ENCODE measurements at places on chromosomes 3 and 15.

GRCh38 chr3:197692641-197693040 is 44.1 kb downstream of the RUBCN start:
- peak; percentile 18 for DNase-seq

GRCh38 chr15:89089316-89090230 is 1.3 kb downstream of the ABHD2 start:
- no peak for DNase-seq

DNA sequence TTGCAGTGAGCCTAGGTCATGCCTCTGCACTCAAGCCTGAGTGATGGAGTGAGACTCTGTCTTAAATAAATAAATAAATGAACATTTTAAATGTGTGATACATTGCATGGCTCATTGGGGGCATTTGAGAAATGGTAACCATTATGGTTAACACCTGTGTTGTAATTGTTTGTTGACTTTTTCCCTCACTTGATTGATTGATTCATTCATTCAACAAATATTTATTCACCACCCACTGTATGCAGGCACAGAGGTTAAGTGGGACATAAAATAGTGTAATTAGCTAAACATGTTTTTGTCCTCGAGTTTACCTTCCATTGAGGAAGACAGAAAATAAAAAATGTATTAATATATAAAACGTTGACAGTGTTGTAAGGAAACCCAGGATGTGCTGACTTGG is 127.1 kb upstream of the ANKRD28 start:
- no peak for DNase-seq

- DNase-seq = no peak
Measured at GRCh38 chr3:170002879-170003278, 34.9 kb upstream of the GPR160 start.

DNA sequence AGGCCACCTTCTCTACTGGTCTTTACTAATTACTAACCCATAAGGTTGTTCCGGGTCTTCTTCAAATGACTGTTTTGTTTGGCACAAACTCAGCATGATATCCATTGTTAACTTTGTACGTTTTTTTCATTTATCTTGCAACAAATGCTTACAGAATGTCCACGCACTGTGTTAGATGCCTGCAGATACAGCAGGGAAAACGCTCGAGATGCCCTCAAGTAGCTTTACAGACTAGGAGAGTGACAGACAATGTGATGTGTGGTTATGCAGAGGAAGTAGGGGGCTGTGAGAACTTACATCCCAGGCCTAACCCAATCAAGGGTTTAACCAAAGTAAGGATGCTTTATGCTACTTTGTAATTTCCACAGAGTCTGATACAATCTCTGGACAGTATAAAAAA is 949 bp upstream of the RFC4 start:
- no peak for DNase-seq

GRCh38 chr3:111924283-111924682 is 54.5 kb upstream of the ABHD10 start:
- DNase-seq = no peak

DNA sequence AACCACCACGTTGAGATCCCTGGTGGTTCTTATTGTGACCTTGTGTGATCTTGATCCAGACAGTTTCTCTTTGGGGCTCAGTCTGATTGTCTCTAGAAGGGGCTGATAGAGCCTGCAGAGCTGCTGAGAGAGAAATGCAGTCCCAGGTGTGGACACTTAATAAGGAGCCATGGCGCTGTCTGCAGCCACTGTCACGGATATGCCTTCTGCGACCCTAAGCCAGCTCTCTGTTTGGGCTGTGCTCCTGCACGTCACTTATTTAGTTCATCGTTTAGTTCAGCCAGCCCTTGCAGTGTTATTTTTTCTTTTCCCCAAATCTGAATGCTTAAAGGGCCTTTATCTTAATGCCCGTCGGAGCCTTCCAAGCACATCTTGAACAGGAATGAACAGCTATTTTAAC is 12.0 kb downstream of the SLC6A1 start:
- no peak for DNase-seq

DNA sequence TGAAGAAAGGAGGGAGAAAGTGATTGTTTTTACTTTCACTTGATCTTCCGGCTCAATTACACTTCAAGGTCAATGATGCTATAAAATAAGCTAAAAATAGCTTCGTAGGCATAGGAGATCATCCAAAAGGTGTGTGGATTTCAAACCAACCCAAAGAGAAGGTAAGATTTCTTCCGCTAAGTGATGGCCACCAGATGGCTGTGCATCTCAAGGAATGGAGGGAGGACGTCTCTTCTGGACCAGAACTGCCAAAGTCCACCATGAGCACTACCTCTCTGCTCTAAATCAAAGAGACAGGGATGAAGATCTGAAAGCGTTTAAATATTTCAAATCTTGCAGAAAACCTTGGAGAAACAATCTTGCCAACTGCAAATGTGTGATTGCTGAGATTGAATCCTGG is 199.1 kb upstream of the ZPLD1 start:
- peak; percentile 47 for DNase-seq

GRCh38 chr3:139285691-139286090 is 58.1 kb upstream of the MRPS22 start:
- no peak for DNase-seq
